ENCODE measurements at places on chromosomes 6 and 20.

DNA sequence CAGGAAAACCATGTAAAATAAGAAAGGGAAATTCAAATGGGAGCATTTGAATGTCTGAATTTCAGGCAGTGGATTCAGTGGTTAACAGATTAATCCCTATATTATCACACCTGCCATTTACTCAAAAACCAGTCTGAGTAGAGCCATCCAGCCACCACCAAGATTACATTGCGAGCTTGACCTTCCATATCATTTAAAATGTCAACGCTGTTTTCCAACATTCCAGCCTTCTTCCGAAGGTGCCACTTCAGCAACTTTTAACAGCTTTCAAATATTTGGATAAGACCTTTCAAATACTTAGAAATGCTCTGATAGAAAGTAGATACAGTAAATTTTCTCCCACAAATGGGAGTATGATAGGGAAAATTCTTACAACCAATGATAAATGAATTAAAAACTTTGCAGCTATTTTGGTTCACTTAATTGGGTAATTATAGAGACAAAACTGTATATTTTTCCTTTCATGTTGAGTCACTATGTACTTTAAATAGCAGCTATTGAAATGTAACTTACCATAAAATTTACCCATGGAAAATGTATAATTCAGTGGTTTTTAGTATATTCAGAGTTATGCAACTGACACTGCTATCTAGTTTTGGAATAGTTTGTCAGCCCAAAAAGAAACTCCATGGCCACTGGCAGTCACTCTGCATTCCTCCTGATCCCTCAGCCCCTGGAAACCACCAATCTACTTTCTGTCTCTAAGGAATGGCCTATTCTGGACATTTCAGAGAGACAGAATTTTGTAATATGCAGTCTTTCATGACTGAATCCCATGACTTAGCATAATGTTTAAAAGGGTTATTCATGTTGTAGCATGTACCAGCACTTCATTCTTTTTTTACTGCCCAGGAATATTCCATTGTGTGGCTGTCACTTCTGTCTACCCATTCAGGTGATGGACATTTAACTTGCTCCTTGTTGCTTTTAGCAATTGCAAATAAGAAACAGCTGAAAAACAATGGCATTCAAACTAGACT is 21.5 kb downstream of the EZR start:
- peak; percentile 19 for ATAC-seq

- ATAC-seq: no peak
These were observed 12.5 kb upstream of the THBD start for GRCh38 chr20:23061734-23062561.

- ATAC-seq: no peak
These were observed 3.1 kb downstream of the METTL24 start for GRCh38 chr6:110355022-110355421.

- no peak for ATAC-seq
These were observed 167.1 kb upstream of the ATXN1 start for GRCh38 chr6:16928387-16928786.

- ATAC-seq: no peak
These were observed 294.5 kb downstream of the CD83 start for GRCh38 chr6:14412026-14412425.

- ATAC-seq: no peak
These were observed 6.8 kb downstream of the PROKR2 start for GRCh38 chr20:5309971-5310370.

DNA sequence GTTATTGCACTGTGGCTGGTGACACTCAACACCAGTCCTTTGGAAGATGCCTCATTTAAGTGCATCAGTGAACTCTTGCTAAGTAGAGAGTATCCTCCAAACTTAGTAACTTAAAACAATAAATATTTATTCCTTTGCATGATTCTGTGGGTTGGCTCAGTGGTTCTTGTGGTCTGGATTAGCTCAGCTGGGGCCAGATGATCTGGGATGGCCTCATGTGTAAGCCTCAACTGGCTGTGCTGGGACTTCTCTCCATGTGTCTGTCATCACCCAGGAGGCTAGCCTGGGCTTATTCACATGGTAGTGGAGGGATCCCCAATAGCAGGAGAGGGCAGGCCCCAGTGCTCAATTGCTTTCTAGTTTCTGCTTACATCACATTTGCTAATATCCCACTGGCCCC is 8.3 kb downstream of the LRRN4 start:
- no peak for ATAC-seq

All from motor neuron (in vitro differentiated cells).